GM03348 (cell line): ENCODE measurements at places on chromosomes 2 and 18.

- peak; percentile 86 for DNase-seq
These were observed 28.3 kb downstream of the ANXA4 start for GRCh38 chr2:69770193-69770702.

GRCh38 chr2:212242724-212243123, 295.9 kb downstream of the ERBB4 start:
- no peak for DNase-seq

DNA sequence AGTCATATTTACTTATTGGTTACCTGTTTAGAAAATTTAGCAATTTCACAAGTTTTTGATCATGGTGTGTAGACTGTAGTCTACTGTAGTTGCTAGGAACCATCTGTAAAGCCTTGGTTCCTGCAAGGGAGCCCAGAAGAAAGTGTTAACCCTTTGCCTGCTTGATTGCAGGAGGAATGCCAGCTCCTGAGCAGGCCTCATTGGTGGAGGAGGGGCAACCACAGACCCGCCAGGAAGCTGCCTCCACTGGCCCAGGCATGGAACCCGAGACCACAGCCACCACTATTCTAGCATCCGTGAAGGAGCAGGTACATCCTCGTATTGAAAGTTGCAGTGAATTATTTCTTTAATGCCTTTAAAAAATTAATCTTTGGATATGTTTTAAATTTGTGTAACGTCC, 76.3 kb downstream of the PKP4 start:
- no peak for DNase-seq

GRCh38 chr18:74197705-74198341, 49.5 kb downstream of the TIMM21 start:
- no peak for DNase-seq

GRCh38 chr2:119253114-119253702, 29.6 kb downstream of the STEAP3 start:
- DNase-seq: no peak

- no peak for DNase-seq
These were observed 122.1 kb downstream of the SH3BP4 start for GRCh38 chr2:235073868-235074413.

DNA sequence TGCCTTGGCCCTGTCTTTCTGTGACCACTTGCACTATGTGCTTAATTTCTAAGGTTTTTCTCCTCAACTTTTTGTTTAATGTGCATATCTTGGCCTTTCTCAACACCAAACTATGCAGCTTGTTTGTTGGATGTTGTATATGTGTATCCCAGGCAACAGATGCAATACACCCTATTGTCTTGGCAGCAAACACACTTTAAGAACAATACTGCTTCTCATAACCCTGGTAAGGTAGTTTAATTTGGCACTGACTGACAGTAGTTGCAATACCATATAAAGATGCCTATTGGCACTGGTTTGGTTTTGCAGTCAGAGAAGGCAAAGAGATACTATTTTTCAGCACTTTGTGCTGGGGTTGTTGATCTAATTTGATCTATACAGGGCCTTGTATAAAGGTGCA, 360.7 kb upstream of the CWC22 start:
- DNase-seq: no peak

DNA sequence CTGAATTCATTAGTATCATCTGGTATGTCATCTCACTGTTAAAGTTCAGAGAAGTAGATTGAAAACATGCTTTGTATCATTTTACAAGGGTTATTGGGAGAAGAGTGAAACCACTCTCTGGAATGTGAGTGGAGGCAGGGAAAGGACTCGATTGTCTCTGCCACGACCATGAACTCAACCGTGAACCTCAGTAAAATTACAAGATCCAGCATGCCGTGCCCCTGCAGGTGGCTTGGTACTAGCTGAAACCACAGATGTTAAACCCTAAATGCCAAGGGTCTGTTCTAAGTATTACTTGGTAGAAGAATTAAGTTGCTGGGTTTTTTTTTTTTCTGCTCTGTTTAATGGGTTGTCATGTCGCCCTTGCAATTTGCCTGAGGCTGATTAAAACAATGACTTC, 197.2 kb downstream of the MYO3B start:
- no peak for DNase-seq

DNA sequence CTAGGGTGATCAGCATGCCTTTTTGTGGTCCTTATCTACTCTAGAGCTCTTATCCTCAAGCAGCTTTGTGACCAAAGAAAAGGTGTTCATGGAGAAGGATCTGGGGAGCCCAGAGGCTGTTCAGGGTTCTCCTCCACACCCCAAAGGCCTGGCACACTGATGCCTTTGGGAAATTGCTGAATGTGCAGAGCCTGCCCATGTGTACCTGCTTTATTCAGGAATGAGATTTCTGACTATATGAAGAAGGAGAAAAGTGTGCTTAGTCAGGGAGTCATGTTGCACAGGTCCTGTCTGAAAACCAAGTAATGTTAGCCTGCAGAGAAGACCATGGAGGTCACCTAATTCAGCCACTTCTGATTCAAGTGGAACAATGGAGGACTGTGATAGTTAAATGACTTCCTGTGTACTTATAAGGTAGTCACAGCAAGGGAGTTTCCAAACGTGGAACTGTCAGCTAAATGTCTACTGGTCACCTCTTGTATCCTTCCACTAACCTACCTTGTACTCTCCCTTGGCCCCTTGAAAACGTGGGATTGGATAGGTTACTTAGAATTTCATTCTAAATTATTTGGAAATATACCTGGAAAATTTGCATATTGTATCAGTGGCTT, 81.3 kb downstream of the LIMS1 start:
- DNase-seq: no peak

GRCh38 chr18:26458526-26459232, 89.7 kb downstream of the KCTD1 start:
- no peak for DNase-seq

GRCh38 chr2:134738141-134738870, 19.5 kb upstream of the TMEM163 start:
- no peak for DNase-seq

DNA sequence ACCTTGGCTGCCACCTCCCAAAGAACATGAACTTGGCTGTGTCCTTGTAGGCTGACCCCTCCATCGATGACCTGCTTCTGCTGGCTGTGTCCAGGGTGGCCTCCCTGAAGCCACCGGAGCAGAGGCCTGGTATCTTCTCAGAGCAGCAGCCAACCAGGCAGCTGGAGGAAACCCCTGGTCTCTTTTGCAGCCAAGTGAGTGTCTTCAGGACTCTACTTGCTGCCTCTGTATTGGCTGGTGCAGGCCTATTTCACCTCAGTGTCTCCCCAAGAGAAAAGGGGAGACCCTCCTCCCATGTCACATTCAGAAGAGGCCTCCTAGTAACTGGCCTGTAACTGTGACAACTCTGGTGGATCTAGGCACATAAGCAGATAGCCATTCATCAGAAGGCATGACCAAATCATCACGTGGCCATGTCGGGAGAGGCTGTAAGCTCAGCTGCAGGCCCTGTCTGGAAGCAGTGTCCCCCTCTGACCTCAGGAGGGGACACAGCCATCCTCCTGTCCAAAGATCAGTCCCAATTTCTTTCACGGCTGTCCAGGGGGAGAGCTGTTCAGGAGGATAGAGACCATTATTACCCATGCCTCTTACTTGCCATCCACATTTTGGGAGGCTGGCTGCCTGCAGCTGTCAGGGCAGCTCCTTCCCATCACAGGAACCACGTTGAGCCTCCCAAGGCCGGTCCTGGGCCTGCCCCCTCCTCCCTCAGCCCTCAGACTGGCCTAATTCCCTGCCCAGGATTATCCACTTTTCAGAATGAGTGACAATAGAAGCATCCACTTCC, 20.9 kb upstream of the ROCK2 start:
- no peak for DNase-seq
